ENCODE measurements at places on chromosomes 6 and 20.

- no peak for DNase-seq
Measured at GRCh38 chr6:110826236-110827129, 11.2 kb upstream of the CDK19 start.

DNA sequence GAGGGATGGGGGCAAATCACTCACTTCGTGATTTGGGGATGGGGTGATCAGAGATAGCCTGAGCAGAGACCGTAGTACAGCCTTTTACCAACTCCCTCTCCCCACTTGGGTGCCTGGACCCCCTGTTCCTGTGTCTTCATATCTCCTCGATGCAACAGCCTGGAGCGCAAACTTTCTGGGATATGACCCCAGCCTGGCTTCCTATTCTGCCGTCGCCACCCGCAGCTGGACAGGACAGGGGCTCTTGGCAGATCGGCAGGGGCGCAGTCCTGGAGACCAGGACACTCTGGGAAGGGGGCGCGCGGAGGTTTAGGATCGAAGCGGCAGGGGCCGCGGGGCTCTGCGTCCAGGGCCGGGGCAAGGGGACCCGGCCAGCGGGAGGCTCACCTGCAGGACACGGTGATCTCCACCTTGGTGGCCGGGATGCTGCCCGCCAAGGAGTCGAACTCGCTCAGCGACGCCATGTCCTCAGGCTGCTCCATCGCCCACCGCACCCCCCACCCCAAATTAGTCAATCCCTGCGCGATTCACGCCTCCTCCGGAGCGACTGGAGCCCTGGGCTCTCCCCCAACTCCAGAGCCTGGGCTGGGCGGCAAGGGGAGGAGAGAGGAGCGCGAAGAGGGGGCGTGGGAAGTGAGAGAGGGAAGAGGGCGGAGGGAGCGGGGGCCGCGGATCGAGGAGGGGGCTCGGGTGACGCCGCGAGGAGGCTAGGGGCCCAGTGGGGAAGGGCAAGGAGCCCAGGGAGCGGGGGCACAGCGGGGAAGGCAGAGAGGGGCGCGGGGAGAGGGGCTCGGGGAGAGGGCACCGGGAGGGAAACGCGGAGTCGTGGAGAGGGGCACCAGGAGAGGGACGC, at the start of gene CPNE5:
Gene CPNE5, minus strand, starts transcription at position 549 of the 853 bp plus-strand sequence. Its CDS starts 67 bp downstream, at position 482.
- DNase-seq: no peak

- DNase-seq: no peak
Measured at GRCh38 chr6:143139239-143139784, 78.6 kb downstream of the AIG1 start.

DNA sequence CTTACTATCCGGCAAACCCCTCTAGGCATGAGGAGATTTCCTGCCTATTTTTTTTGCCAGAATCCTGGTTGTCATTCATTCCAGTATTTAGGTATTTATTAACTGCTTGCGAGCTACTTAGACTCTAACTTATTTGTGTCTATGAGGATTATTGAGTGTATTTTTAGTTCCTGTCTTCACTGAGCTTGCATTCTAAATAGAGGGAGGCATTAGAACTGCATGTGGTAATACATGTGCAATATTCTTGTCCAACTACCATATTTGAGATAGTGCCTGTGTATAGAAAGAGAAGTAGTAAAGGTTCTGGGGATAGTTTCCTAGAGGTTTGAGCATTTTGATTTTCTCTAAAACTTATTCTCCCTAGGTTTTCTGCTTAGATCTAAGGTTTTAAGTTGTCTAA, 308.9 kb downstream of the EYA4 start:
- DNase-seq: no peak

DNA sequence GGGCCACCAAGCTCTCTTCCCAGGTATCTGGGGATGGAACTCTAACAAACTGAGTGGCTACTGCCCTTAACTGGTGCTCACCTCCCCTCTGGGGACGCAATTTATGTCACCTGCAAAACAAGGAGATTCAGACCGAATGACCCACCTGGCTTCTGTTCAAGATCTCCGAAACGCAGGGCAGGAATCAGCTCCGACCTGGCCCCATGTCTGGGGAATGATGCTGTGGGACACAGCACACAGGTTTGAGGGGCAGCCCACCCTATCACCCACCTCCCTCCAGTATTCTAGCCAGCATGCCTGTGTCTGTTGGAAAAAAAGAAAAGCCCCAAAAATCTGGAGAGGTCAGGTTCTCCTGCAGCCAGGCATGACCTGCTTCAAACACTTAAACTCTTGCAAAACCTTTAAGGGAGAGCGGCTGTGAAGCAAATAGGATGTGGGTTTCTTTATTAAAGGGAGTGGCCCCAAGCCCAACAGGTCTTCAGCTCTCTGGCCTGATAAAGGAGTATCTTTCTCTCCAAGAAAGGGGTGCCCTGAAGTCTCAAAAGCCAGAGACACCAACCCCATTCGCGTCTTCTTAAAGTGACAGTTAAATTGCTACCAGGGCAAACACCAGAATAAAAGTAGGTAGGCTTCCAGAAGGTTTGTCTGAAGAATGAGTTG, 6.4 kb downstream of the PREX1 start:
- DNase-seq: peak; percentile 17

GRCh38 chr6:139570166-139570565, 195.7 kb upstream of the CITED2 start:
- no peak for DNase-seq

GRCh38 chr6:168381726-168382458, 59.1 kb upstream of the SMOC2 start:
- DNase-seq: no peak
